ENCODE measurements at places on chromosomes 6 and 20.
A peak's percentile ranks its signal among the peaks of the same experiment; 100 is the strongest.

DNA sequence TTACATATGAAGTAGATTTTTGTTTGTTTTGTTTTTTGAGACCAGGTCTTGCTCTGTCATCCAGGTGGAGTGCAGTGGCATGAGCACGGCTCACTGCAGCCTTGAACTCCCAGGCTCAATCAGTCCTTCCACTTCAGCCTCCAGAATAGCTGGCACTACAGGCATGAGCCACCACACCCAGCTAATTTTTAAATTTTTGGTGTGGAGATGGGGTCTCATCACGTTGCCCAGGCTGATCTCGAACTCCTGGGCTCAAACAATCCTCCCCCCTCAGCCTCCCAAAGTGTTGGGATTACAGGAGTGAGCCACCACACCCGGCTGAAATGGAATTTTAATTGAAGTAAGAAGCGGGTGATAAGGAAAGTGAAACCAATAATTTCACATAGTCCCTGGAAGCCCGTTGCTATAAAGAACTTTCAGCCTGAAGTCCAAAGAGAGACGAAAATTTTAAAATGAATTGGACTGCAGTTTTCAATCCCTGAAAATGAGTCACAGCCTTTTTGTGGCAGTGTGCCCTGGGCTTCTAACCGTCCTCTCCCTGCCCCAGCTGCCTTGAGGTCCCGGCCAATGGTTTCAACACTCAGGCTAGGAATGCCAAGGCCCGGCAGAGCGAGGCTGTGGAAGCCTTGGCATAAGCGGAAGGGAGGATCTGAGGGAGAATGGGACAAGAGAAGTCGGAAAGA lies 757 bp downstream of the RAET1E start:
- no peak for DNase-seq

DNA sequence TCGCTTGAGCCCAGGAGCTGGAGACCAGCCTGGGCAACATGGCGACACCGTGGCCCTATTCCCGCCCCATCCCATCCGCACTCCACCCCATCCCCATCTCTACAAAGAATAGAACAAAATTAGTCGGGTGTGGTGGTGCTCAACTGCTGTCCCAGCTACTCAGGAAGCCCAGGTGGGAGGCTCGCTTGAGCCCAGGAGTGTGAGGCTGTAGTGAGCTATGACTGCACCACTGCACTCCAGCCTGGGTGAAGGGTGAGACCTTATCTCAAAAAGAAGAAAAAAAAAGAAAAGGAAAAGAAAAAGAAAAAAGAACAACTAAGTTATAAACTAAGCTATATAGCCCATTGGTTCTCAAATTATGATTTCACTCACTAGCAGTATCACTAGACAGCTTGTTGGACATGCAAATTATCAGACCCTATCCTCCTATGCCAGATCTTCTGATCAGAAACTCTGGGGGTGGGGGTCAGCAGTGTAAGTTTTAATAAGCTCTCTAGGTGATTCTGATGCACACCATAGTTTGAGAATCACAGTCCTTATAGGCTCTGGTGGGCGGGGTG lies 491 bp upstream of the ITCH start:
- DNase-seq, result no peak

DNA sequence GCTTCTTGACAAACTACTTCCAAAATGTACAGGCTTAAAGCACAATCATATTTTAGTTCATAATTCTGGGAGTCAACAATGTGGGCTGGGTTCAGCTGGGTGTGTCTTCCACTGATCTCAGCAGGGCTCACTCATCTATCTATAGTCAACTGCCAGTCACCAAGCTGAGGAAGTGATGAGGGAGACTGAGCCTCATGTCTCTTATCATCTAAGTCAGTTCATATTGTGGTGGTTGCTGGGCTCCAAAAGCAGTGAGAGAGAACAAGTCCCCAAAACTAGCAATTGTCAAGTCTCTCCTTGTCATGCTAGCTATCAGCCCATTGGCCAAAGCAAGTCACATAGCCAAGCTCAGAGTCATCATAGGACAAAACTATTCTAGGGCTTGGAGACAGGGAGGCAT lies 465.9 kb upstream of the ARID1B start:
- DNase-seq, result no peak

DNA sequence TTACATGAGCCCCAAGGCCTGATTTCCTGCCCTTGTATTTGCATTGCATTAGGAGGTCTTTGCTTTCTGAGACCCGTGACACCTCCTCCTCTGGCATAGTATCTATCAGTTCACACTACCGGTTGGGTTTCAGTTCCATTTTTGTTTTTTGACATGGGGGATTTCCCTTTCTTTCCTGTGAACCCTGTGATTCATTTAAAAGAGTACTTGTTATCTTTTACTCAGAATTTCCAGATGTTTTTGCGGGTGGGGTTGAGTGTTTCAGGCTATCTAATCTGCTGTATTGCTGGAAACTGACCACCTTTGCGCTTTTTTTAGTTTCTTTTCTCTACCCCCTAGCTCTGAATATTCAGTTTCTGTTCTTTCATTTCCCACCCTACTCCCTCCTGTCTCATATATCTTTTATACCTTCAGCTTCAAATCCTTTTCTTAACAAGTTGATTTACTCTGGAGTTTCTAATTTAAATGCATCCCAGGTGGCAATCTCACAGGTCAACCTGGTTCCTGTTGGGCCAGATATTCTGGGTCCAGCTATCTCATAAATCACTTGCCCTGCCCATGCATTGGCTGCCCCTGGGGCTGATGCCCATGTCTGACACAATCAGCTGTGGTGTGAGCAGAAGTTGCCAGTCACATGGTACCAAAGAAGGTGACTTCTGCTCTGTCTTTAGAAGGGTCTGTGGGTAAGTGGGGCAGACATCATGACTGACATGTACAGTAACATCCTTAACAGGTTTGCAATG lies 14.3 kb upstream of the NCOA3 start:
- peak; percentile 81 for DNase-seq

GRCh38 chr20:41214666-41215065 lies 77.3 kb downstream of the PLCG1 start:
- no peak for DNase-seq

DNA sequence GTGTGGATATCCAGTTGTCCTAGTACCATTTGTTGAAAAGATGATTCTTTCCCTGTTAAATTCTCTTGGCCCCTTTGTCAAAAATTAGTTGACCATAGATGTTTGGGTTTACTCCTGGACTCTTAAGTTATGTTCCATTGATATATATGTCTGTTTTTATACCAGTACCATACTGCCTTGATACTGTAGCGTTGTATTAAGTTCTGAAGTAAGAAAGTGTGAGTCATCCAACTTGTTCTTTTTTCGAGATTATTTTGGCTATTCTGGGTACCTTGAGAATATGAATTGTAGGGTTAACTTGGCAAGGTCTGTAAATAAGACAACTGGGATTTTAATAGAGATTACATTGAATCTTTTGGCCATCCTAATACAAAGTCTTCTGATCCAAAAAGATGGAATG lies 26.5 kb downstream of the PANK2 start:
- DNase-seq, result no peak

DNA sequence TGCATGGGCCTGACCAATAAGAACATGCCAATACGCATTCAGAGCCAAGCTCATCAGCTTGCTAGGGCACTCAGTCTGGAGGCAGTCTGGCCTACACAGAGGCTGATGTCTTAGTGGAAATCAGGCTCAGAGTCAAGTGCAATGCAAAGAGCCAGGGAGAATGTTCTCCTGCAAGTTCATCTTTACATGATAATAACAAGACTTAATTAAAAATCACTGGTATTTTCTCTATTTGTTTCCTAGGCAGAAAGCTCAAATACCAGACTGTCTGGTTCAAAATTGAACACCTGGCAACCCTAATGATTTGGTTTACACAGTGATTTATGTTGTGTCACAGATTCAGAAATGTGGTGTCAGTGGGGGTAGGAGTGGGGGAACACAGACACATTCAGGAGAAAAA lies 689.3 kb upstream of the FLRT3 start:
- no peak for DNase-seq

DNA sequence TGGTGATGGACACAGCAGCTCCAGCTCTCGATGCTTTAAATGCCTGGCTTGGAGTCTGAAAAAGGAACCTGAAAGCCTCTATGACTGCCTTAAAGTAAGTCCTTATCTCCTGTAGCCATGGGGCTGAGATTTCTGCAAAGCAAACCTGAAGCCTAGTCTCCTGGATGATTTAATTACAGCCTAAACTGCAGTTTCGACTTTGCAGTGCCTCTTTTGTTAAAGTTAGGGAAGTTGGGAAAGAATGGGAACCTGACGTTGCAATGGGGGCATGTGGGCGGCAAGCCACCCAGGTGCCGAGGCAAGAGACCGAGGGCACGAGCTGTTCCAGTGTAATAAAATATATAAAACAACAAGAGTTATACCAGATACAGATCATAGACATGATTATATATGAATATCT lies 11.7 kb upstream of the TCFL5 start:
- DNase-seq, result peak; percentile 11

DNA sequence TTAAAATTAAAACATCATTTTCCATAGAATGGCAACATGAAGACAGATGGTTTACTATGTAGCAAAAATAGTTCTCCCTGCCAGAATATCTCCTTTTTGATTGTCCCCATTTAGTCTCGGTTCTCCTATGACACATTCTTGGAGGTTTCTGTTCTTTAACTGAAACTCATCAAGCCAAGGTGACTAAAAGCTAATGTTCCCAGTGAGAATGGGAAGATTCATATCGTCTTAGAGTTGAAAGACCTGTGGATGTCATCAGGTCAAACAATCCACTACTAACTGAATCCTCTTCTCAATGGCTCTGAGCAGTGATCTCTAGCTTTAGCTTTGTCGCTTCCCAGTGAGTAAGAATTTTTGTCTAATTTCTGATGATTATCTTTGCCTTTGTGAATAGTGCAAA lies 1.3 kb upstream of the DOK5 start:
- DNase-seq, result no peak

DNA sequence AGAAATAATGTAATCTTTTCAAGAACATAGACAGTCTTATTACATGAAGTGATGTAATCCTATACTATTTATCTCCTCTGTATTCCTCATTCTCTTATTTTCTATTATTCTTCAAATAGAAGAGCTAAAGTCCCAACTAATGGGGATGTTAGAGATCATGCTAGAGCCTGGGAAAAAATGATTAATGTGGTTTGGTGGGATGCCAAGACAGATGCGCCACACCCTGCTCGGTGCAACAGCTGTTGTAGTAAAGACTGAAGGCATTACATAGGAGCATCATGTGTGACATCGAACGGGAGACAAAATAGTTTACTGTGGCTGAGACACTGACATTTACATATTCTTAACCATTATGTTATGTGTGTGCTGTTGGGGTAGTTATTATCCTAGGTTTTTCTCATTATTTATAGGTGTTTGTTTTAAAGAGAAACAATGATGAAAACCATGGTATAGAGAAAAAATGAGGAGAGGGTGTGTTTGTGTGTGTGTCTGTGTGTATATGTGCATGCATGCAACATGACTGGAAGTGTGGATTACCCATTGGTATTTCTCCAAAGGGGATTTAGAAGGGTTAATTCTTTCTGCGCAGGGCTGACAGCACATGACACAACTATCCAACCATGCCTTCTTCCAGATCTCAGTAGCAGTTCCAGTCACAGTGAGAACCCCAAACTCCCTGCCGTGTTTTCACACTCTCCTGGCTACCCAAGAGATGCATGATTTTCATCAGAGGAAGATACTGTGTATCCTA lies 155.3 kb downstream of the EYA4 start:
- no peak for DNase-seq

GRCh38 chr6:119749335-119749734 lies 399.8 kb upstream of the MAN1A1 start:
- DNase-seq, result no peak

GRCh38 chr6:15087186-15087589 lies 158.7 kb upstream of the JARID2 start:
- no peak for DNase-seq

- DNase-seq, result no peak
Measured at GRCh38 chr6:149289966-149290365, 27.5 kb upstream of the TAB2 start.

GRCh38 chr20:46638134-46638897 lies 12.9 kb downstream of the SLC13A3 start:
- no peak for DNase-seq

DNA sequence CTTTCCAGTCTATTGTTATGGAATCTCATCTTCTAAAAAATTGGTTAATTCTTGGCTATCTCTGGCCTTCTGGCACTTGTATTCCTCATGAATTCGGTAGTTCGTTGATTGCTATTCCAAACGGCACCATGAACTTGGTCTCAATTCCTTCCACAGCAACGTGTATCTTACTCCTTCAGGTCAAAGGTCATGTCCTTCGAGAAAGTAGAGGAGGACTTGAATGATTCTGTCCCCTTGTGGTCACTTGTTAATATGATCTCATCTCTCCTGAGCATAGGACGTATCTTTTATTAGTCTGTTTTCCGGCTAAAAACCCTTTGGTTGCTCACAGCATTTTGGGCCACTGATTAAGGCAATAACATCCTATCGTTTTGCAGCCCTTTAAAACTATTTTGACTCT lies 9.4 kb downstream of the TLDC2 start:
- no peak for DNase-seq

DNA sequence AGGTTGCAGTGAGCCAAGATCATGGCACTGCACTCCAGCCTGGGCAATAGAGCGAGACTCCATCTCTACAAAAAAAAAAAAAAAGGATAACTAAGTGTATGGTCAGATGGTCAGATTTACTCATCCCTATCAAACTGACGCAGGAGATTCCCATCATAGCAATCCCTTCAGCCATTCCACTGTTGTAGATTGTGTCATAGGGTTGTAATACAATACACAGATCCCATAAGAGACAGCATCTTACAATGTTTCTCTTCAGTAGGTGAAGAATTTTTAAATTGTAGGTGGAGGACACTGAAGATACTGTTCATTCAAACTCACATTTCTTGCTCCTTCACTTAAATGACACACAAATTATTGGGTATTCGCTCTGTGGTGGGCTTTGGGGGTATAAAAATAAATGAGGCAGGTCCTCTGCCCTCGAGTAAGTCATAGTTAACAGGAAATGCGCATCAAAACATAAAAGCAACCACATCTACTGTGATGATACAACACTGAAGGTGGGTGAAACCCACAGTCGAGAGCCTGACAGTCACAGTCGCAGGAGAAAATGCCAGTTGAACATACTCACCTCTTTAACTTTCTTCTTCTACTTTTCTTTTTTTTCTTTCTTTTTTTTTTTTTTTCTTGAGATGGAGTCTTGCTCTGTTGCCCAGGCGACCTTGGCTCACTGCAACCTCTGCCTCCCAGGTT lies 205.5 kb downstream of the ZNF217 start:
- DNase-seq, result no peak

- no peak for DNase-seq
Measured at GRCh38 chr20:2911200-2911599, 37.9 kb downstream of the PTPRA start.

- no peak for DNase-seq
Measured at GRCh38 chr20:49483696-49484123, 1.2 kb upstream of the KCNB1 start.

DNA sequence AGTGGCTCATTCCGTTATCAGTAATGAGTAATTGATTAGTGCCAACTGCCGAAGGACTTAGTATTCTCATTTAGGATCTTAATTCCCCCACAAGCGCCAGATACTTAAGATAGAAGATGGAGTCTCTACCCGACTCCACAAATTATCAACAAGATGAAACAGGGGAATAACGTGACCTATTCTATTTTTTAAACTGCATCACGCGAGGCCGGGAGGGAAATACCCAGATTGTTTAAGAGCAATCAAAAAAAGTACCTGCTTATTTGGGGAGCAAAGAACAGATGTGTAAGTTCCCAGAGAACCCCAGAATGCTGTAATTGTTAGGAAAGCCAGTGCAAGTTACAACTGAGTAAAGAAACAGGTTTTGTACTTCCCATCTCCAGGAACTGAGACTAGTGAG lies 1.1 kb upstream of the MAP3K5 start:
- DNase-seq, result peak; percentile 97

- no peak for DNase-seq
Measured at GRCh38 chr20:58864346-58864745, 11.8 kb downstream of the GNAS start.

GRCh38 chr20:43102394-43102793 lies 87.3 kb downstream of the PTPRT start:
- no peak for DNase-seq
